Tracheal epithelial cell (primary cell): ENCODE measurements at places on chromosomes 16 and 17. TPM values are rescaled to one million over a fixed set of nuclear protein-coding genes. Genes with fewer than 3 reads are reported as not detected.

The GAS2L2 gene
- total RNA-seq: 0.24 TPM in 1 of 2 replicates, not detected in the other

The CHRNE gene
- 0.24 and 0.64 TPM in 2 replicates for total RNA-seq

The CACNG1 gene
- not detected in 2 replicates for total RNA-seq

The CDRT4 gene
- total RNA-seq: 0.24 and 0.43 TPM in 2 replicates
